ENCODE measurements at places on chromosomes 4 and X. TPM values are rescaled to one million over a fixed set of nuclear protein-coding genes. Genes with fewer than 3 reads are reported as not detected.

Gene CXCL10
- polyA plus RNA-seq = 8.5 TPM

Gene AGA
- 31.6 TPM for polyA plus RNA-seq

Gene RPS6KA6
- polyA plus RNA-seq = 22.4 TPM

Gene CTAG2
- polyA plus RNA-seq = not detected

Gene HAND2
- 1.2 TPM for polyA plus RNA-seq
